Stimulated activated CD4-positive, alpha-beta T cell treated with anti-CD3 and anti-CD28 coated beads, Interleukin-15, amount 100 ng/mL, for 24 hours (primary cell): ENCODE measurements at places on chromosomes 4 and X.

DNA sequence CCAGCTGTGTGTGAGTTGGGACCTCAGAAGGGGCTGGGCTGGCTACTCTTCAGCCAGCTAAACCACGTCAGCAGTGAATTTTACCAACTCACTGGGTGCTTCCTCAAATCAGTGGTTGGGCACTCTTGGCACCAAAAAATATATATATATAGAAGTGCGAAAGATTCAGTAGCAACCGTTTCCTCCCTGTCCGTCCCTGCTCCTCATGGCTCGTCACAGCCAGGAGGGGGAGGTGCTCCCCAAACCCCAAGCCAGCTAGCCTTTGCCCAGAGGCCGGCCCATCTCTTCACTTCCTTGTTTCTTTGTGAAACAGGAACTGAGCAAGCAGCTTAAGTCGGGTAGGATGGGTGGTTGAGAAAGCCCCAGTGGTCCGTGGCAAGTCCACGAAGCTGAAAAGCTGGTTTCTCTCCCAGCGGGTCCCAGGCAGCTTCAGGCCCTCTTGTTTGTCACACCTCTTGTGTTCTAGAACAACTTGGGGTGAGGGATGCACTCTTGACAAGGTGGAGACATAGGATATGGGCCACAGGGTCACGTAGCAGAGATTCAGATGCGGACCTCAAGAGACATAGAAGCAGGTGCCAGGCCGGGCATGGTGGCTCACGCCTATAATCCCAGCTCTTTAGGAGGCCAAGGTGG lies 6.8 kb upstream of the SASH3 start:
- peak; percentile 55 for DNase-seq

GRCh38 chr4:1271686-1272085 lies 18.0 kb upstream of the MAEA start:
- DNase-seq: no peak

DNA sequence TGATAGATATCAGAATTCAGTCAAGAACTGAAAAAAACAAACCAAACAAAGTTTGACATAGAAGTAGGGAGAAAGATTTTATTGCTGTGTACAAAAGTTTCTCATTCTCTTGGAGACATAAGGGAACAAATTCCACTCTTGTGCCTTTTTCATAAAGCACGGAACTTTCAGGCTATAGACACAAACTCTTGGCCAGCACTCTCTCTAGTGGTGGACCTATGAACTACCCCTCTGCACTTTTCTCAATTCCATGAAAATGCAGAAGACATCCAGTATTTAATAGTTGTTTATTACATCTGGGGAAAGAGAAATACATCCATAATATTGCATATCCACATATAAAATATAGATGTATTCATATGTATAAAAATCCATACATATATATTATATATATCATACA lies 291.6 kb upstream of the HS3ST1 start:
- no peak for DNase-seq

DNA sequence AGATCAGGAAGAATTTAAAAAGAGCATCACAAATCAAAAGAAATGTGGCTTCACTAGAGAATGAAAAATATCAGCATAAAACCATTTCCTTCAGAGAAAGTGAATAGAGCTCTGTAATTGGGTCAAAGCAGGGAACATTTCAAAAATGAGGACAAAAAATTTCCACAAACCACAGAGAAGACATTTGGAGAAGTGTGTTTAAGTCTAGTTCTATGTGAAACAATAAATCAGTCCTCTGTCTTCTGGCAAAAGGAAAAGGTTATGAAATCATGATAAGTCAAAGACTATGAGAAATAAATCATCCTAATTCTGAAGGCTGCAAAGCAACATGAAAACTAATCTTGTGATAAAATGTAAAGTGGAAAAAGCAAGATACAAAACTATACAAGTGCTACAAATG lies 27.9 kb downstream of the SMPX start:
- DNase-seq: no peak

- no peak for DNase-seq
Observed at GRCh38 chrX:49075347-49075746, 1.5 kb upstream of the PRAF2 start.

GRCh38 chr4:92099861-92100260 lies 203.9 kb upstream of the GRID2 start:
- no peak for DNase-seq

DNA sequence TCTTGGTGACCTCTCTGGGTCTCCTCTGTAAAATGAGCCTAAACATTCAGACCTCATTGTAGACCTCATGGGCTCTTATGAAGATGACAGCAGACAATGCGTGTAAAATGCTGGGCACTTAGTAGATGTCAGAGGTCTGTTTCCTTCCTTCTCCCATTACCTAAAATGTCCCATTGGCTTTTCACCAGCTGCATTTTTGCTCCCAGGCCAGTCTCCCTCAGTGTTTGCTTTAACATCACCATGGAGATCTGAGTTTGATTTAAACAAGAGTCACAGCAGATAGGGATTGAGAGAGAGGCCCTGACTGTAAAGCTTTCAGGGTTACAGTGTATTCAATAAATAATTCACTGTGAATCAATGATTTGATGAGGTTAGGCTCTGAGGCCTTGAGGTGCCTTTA lies 24.3 kb downstream of the PSAPL1 start:
- DNase-seq: no peak

DNA sequence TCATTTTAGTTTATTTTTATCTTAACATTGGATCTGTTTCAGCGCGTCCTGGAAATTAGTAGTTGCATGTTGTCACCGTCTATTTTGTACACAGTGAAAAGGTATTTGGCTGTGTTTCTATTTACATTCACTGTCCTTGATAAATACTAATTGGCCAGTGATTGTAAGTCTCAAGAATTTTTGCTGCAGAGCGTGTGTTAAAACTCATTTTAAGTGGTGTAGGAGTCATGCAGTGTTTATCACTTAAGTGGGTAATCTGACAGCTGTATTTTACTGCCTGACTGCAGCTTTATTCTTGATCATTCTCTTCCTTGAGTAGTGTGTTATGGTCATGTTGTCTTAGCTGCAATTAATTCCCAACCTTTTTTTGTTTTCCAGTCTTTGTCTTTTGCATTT lies 9.8 kb downstream of the GUCY1A1 start:
- no peak for DNase-seq

- DNase-seq: peak; percentile 47
Observed at GRCh38 chr4:125091-125771, 930 bp downstream of the ZNF718 start.

DNA sequence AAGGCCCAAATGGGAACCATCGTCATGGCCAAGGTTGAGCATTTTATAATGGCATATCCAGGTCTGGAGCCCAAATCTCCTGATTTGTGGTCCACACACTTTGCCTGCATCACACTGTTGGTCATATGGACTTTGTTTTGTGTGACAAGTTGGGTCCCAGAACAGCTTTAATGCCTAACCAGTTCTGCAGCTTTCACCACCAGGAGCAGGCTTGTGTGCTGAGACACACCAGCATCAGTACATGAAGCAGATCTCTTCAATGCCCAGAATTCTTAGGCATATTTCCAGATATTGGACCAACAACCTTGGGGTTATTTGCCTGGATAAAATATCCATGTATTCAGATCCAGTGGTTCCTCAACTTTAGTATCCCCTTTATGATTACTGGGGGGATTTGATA lies 371.3 kb downstream of the FBXW7 start:
- no peak for DNase-seq

- DNase-seq: no peak
Observed at GRCh38 chr4:89570931-89571330, 263.3 kb upstream of the GPRIN3 start.

DNA sequence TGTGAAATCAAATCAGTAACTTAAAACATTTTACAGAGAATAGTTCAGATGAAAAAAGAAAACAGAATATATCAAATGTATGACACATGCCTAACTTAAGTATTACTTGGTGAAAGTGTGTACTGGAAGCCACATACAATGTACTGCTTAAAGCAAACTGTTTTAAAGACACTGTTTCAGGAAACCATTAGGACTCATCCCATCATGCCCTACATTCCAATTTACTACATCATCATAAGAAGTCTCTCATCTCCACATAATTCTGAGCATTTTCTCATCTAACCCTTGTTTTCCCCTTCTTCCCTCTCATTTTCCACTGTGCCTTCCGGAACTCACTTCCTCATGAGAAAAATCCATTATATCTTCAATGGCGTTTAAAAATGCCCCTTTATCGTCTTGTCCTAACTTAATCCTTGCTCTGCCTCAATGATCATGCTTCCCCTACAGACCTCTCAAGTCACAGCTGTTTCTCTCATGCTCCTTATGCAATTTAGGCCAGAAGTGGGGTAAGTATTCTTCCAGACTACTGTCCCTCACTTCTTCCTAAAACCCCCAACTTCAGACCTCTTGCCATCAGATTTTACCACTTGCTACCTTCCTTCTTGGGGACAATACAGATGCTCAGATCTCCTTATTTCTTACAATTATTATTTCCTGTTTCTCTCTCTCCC lies 26.8 kb upstream of the FGF5 start:
- DNase-seq: no peak

- DNase-seq: peak; percentile 95
Observed at GRCh38 chrX:20141281-20142220, at the start of gene EIF1AX. TSS of gene EIF1AX (minus strand) at chrX:20141838. CDS start at chrX:20141640, 198 bp downstream.

DNA sequence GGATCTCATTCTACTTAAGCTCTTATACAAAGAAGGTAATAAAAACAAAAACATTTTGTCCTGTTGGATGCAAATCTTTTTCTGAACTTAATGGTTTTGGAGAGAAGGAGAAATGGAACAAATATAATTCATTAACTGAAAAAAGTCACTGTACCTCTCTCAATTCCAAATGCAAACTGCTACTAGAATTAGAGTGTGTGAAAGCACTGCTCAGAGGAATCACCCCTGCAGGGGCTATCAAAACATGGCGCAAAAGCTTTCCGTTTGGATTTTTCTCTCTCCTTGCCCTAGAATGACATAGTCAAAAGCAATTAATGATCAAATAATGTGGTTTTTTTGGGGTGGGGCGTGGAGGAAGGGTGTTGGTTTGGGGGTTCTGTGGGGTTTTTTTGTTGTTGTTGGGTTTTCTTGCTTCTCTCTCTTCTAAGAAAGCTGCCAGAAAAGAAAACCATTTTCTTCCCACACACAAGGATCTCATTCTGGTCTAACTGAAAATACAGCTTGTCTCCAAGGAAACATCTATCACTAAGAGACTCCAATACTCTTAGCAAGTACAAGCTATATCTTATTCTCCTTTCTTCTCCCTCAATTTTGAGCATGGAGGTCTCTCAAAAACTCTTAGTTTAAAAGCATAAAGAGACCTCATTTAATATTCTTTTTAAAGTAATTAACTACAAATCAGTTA lies 41.6 kb downstream of the USP46 start:
- DNase-seq: no peak

DNA sequence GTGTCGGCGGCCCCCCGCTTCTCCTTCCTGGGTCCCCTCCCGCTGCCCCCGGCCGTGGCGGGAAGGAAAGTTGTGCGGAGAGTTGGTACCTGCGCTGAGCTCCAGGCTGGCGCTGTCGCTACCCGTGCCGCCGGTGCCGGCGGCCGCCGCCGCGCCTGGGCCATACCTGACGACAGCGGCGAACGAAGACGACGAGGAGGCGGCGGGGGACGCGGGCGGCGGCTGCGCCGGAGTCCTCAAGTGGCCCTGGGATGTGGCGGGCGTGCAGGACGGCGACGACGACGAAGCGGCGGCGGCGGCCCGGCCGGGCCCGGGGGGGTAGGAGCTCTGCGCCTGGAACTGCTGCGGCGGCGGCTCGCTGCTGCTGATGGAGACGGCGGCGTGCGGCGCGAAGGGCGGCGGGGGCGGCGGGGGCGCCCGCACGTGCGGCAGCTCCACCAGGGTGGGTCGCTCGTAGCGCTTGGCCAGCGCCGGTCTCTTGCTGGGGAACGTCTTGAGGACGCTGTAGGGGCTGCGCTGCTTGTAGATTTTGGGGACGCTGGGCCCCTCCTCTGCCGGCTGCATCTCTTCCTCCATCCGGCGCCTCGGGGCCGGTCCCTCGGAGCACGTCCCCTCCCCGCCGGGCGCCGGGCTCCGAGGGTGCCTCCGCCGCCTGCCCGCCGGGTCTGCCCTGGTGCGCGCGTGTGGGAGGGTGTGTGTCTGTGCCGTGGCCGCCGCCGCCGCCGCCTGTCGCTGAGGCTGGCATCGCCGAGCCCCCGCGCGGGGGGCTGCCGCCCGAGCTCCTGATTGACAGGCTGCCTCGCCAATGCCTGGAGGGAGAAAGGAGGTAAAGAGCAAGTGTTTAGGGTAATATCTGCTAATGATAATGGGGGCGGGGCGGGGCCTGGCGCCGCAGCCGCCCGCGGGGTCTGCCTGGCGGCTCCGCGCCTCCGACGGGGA lies 618 bp downstream of the BEND4 start:
- peak; percentile 48 for DNase-seq

- DNase-seq: no peak
Observed at GRCh38 chr4:47372561-47372960, 90.9 kb downstream of the COMMD8 start.

- DNase-seq: no peak
Observed at GRCh38 chr4:102640669-102641068, 120.1 kb downstream of the MANBA start.

- no peak for DNase-seq
Observed at GRCh38 chrX:105013719-105014118, 206.8 kb downstream of the TEX13A start.

- no peak for DNase-seq
Observed at GRCh38 chrX:13121020-13121555, 76.7 kb upstream of the FAM9C start.

- no peak for DNase-seq
Observed at GRCh38 chr4:67460574-67460973, 84.7 kb downstream of the CENPC start.

GRCh38 chr4:113982181-113982580 lies 2.7 kb upstream of the ARSJ start:
- DNase-seq: no peak

- DNase-seq: no peak
Observed at GRCh38 chr4:107391630-107392028, 328.4 kb downstream of the PAPSS1 start.

DNA sequence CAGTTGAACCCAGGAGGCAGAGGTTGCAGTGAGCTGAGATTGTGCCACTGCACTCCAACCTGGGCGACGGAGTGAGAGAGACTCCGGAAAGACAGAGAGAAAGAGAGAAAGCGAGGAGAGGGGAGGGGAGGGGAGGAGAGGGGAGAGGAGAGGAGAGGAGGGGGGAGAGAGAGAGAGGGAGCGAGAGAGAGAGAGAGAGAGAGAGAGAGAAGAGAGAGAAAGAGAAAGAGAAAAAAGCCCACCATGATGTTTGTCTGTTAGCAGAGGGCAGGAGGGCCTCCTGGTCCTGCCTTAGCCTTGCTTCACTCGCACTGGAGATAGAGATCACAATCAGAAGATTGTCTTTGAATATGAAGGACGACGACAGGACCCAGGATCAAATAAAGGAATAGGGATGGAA lies 18.7 kb upstream of the BCORL1 start:
- no peak for DNase-seq

DNA sequence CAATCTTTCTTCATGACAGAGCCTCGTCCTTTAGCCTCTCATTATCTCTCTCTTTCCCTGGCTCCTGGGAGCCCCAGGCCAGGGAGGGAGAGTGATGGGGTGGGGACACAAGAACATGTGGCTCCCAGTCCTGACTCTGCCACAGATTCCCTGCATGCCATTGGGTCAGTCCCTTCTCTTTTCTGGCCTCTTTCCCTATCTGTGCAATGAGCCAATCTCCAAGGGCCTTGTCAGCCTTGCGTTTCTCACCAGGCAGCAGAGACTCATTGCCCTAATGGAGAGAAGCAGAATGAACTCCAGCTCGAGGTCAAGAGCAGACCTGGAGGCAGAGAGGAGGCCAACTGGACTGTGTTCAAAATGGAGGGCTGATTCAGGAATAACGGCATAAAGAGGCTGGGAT lies 38.4 kb upstream of the PJA1 start:
- no peak for DNase-seq

GRCh38 chrX:154515966-154516655 lies at the start of gene FAM3A:
TSS of gene FAM3A (minus strand) at chrX:154516232. CDS start at chrX:154515772, 460 bp downstream.
- peak; percentile 94 for DNase-seq
